CD4-positive, alpha-beta memory T cell (primary cell): ENCODE measurements at places on chromosomes 16 and 17.

DNA sequence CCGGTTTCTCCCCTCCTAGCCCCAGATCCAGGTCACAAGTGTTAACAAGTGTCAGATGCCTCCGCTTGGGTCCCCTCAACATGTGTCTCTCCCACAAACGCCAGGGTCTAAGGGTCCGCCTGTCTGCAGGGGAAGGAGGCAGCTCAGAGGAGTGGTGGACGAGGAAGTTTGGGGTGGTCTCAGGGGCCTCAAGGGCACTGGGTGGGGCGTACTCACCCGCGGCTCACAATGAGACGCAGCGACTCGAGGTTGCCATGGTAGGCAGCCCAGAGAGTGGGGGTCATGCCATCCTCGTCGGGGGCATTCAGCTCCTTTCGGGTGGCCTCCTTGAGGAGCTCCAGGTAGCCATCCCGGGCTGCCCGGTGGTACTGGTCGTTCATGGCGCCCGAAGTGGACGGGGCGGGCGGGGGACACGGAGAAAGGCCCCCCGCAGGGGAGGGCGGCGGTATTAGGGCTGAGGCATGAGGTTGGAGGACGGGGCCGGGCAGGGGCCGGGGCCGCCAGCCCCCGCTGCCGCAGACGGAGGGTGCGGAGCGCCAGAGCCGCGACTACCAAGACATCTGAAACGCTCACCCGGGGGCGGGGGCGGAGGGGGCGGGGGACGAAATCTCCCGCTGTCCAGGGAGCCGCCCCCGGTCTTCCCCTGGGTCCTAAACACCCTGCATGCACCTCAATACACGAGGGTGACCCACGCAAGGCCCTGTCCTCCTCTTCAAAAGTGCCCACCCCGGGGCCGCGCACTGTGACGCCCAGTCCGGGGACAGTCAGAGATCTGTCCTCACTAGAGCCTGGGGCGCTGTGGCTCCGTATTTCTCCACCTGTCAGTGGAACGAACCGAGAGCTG lies at the start of gene USH1G:
TSS of gene USH1G (minus strand) at position 562 of the 844 bp plus-strand sequence. CDS start at position 380, 182 bp downstream.
- DNase-seq = no peak
- peaks cover 32% of the 10 kb centered on the region for H3K27me3 ChIP-seq
- peaks cover 18% of the 10 kb centered on the region for H3K4me1 ChIP-seq
- H3K27ac ChIP-seq = no peak within 1 kb of the TSS

GRCh38 chr16:25270577-25270976 lies 12.9 kb upstream of the ZKSCAN2 start:
- no peaks in the 10 kb centered on the region for H3K4me1 ChIP-seq
- no peak for DNase-seq
- H3K27me3 ChIP-seq = no peaks in the 10 kb centered on the region
- no peak overlapping the region for H3K27ac ChIP-seq
- no peak overlapping the region for H3K4me3 ChIP-seq
- no peaks in the 10 kb centered on the region for H3K36me3 ChIP-seq

DNA sequence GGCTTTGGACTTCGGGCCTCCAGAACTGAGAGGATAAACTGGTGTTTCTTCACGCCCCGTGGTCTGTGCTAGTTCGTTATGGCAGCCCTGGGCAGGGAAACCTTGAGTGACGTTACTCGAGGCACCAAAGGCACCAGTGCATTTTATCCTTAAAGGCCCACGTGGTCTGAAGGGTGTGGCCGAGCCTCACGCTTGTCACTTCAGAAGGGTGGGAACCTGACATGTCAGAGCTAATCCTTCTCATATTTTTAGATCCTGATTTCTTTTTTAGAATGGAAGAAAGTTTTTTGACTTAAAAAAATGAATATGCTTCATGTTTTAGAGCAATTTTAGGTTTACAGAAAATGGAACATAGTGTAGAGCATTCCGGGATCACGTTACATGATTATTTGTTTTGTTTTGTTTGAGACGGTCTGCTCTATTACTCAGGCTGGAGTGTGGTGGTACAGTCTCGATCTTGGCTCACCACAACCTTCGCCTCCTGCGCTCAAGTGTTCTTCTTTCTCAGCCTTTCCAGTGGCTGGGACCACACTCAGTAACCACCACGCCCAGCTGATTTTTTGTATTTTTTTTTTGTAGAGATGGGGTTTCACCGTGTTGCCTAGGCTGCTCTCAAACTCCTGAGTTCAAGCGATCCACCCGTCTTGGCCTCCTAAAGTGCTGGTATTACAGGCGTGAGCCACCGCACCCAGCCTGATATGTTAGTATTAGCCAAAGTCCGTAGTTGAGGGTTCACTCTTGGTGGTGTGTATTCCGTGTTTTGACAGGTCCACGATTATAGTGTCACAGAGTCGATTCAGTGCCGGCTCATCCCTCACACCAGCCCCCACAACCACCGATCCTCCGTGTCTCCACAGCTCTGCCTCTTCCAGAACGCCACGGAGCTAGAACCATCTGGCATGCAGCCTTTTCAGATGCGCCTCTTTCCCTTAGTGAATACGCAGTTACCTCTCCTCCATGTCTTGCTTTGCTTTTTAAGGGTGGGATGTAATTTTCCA lies 47.9 kb downstream of the RAB11FIP3 start:
- H3K4me3 ChIP-seq = no peak overlapping the region
- no peak overlapping the region for H3K27ac ChIP-seq

DNA sequence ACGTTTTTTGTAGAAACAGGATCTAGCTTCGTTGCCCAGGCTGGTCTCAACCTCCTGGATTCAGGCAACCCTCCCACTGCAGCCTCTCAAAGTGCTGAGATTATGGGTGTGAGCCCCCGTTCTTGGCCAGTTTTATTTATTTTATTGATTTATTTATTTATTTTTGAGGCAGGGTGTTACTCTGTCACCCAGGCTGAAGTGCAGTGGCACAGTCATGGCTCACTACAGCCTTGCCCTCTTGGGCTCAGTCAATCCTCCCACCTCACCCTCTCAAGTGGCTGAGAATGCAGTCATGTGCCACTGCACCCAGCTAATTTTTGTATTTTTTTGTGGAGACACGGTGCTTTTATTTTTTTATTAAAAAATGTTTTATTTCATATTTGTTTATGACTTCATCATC lies 79.9 kb upstream of the ATF7IP2 start:
- H3K4me3 ChIP-seq = no peak overlapping the region
- H3K36me3 ChIP-seq = no peaks in the 10 kb centered on the region
- no peak for DNase-seq
- no peaks in the 10 kb centered on the region for H3K27me3 ChIP-seq
- no peak overlapping the region for H3K27ac ChIP-seq
- no peaks in the 10 kb centered on the region for H3K4me1 ChIP-seq

- no peaks in the 10 kb centered on the region for H3K36me3 ChIP-seq
- no peak overlapping the region for H3K4me3 ChIP-seq
- H3K4me1 ChIP-seq = no peaks in the 10 kb centered on the region
- no peak overlapping the region for H3K27ac ChIP-seq
These were observed 582.7 kb upstream of the PSMD7 start for GRCh38 chr16:73713778-73714495.
